ENCODE measurements at places on chromosomes 11 and 22.

- no peak for DNase-seq
Measured at GRCh38 chr22:33321466-33321865, 263.3 kb upstream of the SYN3 start.

- no peak for DNase-seq
Measured at GRCh38 chr22:24827296-24827695, 21.3 kb downstream of the SGSM1 start.

DNA sequence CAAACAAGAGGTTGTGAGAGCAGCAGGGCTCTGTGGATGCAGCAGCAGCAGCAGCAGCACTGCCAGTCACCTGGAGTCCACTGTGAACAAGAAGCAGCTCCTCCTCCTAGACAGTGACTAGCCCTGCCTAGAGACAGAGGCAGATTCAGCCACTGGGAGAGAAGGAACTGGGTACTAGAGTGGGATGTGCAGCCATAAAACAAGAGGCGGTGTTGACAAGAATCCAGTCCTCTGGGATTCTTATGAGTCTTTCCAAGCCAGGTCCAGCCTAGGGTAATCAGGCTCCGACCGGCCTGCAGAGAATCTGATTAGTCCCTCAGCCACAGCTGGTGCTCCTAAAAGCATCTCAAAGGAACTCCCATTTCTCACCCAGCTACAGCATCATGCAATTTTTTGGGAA is 83.9 kb upstream of the USP47 start:
- DNase-seq, result no peak

DNA sequence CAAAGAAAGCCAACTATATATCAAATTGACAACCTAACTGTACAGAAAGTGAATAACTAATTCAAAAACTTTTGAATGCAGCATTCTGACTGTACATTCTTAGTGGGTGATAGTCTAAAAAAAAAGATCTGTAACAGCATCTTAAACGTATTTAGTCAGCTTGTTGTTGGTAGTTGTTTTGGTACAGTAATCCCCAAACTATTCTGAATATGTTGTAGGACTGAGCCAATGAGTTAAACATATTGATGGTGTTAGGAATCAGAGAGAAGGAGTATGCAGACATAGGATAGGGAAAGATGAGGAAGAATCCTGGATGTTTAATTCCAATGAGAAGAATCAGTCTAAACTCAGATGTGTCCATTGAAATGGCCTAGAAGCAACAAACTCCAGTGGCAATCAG is 41.9 kb upstream of the KIRREL3 start:
- no peak for DNase-seq

DNA sequence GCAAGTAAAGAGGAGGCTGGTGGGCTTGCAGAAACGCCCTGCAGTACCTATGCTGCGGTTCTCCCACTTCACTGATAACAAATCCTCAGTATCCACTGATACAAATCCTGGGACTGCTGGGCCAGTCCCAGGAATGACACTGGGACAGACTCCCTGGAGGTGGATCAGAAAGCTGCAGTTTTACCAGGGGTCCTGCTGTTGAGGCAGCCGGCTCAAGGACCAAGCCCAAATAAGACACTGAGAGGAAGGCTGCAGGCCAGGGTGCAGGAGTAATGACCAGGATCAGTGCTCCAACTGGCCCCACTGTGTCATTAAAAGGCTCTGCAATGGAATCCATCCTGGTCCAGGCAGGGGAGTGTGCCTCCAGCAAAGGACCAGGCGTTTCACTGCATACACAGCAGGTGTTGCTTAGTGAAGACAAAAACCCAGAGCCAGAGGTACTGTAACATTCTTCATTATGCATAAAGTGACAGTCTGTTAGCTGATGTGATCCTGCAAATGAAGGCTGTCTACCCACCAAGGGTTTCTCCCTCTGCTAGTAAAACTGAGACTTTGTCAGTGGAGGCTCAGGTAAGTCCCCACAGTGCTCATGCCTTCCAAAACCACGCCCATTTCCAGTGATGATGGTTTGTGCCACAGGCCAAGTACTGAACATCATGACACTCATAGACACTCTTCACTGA is 1.4 kb upstream of the C22orf39 start:
- DNase-seq, result peak; percentile 41

GRCh38 chr11:22169833-22170232 is 23.1 kb upstream of the ANO5 start:
- DNase-seq, result no peak

GRCh38 chr22:32328306-32329201 is 29.1 kb upstream of the RFPL3 start:
- no peak for DNase-seq

GRCh38 chr22:31947296-31947695 is 3.0 kb downstream of the YWHAH start:
- DNase-seq, result no peak
